T-cell (primary cell): ENCODE measurements at places on chromosomes 7 and 10. TPM values are rescaled to one million over a fixed set of nuclear protein-coding genes. Genes with fewer than 3 reads are reported as not detected.

- no peak for DNase-seq
- H3K27ac ChIP-seq = no peak overlapping the region
- H3K36me3 ChIP-seq = no peaks in the 10 kb centered on the region
- H3K4me3 ChIP-seq = peak overlapping the region; percentile 45
- peaks cover 42% of the 10 kb centered on the region for H3K4me1 ChIP-seq
Observed at GRCh38 chr10:132536241-132536876, 1.2 kb upstream of the INPP5A start.

DNA sequence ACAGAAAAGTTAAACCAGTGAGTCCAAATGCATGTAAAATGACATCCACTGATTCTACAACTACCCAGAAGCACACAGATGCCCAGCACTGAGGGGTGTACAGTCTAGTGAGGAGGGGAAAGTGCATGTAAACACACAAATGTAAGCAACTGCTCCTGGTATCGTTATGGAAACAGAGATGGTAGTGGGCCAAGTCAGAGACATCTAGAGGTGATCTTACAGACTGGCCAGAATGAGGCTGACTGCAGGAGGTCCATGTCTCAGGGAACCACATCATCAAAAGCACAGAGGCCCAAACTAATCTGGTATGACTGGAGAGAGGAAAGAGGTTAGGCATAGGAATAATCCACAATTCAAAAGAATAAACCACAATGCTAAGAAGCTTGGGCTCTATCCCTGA lies 176.5 kb downstream of the SRPK2 start:
- H3K4me1 ChIP-seq = peaks cover 14% of the 10 kb centered on the region
- no peak overlapping the region for H3K4me3 ChIP-seq
- no peak for DNase-seq

DNA sequence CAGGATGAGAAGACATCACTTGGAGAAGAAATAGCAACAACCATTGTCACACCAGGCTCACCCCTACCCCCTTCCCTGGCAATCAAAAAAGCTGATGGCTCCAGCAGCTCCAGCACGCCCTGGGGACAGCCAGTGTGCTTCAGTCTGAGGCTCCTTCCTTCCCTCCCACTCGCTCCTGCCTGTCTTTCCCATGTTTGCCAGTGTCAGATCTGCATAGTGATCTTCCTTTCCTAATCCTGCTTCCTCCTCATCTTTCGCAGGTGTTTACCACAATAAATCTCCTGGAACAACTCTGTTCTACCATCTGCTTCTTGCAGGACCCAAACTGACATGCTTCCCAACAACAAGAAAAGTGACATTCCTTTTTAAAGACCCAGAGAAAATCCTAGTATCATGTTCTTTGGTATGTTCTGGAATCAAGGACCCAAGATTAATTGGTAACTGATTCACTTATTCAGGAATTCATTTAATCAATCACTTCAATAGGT lies 57.1 kb downstream of the STEAP1B start:
- peaks cover 6% of the 10 kb centered on the region for H3K27me3 ChIP-seq
- DNase-seq = no peak
- no peak overlapping the region for H3K27ac ChIP-seq

- no peaks in the 10 kb centered on the region for H3K4me1 ChIP-seq
- no peak overlapping the region for H3K4me3 ChIP-seq
- H3K27ac ChIP-seq = no peak overlapping the region
- H3K27me3 ChIP-seq = no peaks in the 10 kb centered on the region
Observed at GRCh38 chr7:110804501-110804900, 286.4 kb upstream of the LRRN3 start.

- H3K27me3 ChIP-seq = no peaks in the 10 kb centered on the region
- no peak overlapping the region for H3K4me3 ChIP-seq
- H3K36me3 ChIP-seq = peaks cover 6% of the 10 kb centered on the region
- H3K4me1 ChIP-seq = peaks cover 4% of the 10 kb centered on the region
- no peak overlapping the region for H3K27ac ChIP-seq
Observed at GRCh38 chr10:74677951-74678350, 148.4 kb upstream of the KAT6B start.

GRCh38 chr10:6840766-6841165 lies 260.7 kb upstream of the PRKCQ start:
- no peak overlapping the region for H3K27ac ChIP-seq
- H3K36me3 ChIP-seq = no peaks in the 10 kb centered on the region
- H3K27me3 ChIP-seq = no peaks in the 10 kb centered on the region
- H3K4me3 ChIP-seq = no peak overlapping the region
- H3K4me1 ChIP-seq = no peaks in the 10 kb centered on the region
- DNase-seq = no peak

GRCh38 chr7:129535896-129536295 lies 33.6 kb downstream of the SMKR1 start:
- H3K4me1 ChIP-seq = peaks cover 23% of the 10 kb centered on the region
- H3K27ac ChIP-seq = peak overlapping the region; percentile 32
- DNase-seq = peak; percentile 20
- H3K4me3 ChIP-seq = no peak overlapping the region

DNA sequence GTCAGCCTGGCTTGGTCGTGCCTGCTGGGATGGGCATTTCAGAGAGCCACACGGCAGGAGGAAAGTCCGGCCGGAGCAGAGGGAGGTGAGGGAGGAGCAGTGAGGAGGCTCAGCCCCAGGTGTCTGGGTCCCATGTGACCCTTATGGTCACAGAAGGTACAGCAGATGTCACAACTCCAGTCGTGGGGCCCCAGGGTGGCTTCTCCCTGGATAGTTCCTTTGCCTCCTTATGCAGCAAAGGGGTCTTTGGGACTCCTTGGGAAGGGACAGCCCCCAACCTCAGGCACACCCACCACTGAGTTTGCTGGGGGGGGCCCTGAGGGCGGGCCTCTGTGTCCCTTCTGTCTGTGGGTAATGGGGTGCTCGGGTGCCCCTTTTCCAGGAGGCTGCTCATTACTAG lies 19.6 kb upstream of the PRKAG2 start:
- no peak overlapping the region for H3K4me3 ChIP-seq
- no peaks in the 10 kb centered on the region for H3K36me3 ChIP-seq
- no peaks in the 10 kb centered on the region for H3K4me1 ChIP-seq
- H3K27me3 ChIP-seq = peaks cover 47% of the 10 kb centered on the region

- DNase-seq = no peak
- H3K27ac ChIP-seq = no peak overlapping the region
- no peaks in the 10 kb centered on the region for H3K36me3 ChIP-seq
Observed at GRCh38 chr7:85529201-85529600, 342.3 kb upstream of the SEMA3D start.

GRCh38 chr10:28293236-28294168 lies 9.4 kb downstream of the MPP7 start:
- no peaks in the 10 kb centered on the region for H3K27me3 ChIP-seq
- H3K4me1 ChIP-seq = peaks cover 15% of the 10 kb centered on the region
- DNase-seq = no peak
- no peak overlapping the region for H3K4me3 ChIP-seq

DNA sequence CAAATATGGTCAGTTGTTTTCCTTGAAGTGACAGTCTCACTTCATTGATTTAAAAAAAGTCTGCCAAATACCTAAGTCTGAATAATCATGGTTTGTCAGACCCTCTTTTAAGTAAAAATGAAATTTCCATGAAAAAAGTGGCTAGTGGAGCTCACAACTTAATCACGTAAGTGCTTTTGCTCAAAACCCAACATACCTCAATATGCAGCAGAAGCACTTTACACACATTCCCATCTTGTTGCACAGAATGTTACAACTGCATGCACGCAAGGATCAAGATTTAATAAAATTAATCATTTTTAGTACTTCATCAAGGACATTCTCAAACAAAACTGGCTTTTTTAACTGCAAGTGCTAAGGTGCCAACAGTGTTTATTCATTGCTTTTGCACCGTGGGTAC lies 21.6 kb downstream of the EZH2 start:
- H3K4me1 ChIP-seq = no peaks in the 10 kb centered on the region
- DNase-seq = no peak

DNA sequence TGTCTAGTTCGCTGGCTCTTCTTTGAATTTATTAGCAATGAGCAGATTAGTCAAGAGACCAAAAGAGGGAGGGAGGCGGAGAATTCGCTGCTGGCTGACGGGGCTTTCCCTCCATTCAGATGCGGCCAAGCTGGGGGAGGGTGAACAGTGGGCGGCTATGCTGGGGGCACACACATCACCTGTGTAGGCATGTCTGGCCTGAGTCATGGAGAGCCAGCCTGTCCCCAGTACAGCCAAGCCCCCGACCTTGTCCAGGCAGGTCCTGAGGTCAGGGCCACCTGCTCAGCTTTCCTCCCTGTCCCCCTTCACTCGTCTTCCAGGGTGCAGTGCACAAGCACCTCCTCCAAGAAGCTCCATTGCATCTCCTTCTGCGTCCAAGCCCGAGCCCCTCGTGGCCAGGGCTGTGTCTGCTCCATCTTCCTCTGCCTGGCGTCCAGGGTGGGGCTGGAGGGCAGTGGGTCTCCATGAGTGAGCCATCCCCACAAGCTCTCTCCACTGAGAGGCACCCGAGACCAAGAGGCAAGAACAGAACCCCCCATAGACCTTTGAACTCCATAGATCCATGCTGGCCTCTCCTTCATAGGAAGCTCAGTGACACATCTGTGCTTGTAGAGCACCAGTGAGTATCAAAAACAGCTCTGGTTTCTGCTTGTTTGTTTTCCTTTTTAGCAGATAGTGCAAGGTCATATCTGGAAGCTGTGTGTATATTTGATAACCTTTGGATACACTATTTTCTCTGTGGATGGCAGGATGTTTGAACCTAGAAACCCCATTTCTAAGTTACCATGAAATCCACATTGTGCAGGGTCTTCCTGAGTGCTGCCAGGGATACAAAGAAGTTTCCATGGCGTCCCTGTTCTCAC lies 1.9 kb upstream of the DEPP1 start:
- peaks cover 10% of the 10 kb centered on the region for H3K4me1 ChIP-seq
- DNase-seq = no peak
- no peak overlapping the region for H3K27ac ChIP-seq

DNA sequence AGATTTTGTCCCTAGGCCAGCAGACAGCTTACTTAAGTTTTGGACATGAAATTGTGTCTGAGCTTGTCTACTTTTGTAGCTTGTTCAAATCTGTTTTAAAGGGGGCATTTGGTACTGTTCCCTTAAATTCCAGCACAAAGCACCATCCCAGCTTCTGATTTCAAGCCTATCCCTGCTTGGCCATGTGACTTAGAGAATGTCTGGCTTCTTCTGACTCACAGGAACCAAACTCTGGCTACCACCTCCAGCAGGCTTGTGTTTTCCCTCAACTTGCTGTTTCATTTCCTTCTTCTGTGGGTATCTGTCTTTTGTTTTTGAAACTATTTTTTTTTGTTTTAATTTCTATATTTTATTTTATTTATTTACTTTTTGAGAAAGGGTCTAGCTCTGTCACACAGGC lies 97.9 kb upstream of the FZD8 start:
- no peak for DNase-seq
- H3K4me1 ChIP-seq = no peaks in the 10 kb centered on the region
- no peaks in the 10 kb centered on the region for H3K36me3 ChIP-seq

GRCh38 chr10:12980713-12981306 lies 20.7 kb downstream of the CCDC3 start:
- no peaks in the 10 kb centered on the region for H3K36me3 ChIP-seq
- no peaks in the 10 kb centered on the region for H3K4me1 ChIP-seq

DNA sequence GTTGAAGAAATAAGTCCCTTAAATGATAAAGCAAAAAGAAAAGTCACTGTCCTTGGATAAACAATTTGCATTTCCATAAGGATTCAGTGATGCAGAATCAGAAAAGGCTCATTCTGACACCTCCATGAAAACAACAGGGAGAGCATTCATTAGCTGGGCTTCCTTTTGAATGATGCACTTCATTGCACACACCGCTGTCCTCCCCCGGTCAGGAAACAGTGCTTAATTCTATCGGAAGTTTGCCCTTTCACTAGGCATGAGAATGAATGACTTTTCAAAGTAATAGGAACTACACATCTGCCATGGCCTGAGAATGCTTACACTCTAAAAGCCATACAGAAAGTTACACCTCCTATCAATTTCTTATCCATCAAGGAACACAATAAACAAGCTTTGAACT lies 4.2 kb downstream of the PCDH15 start:
- no peak overlapping the region for H3K4me3 ChIP-seq
- H3K27me3 ChIP-seq = no peaks in the 10 kb centered on the region

GRCh38 chr7:142434666-142435167 lies 176.9 kb upstream of the PRSS58 start:
- DNase-seq = no peak
- H3K27me3 ChIP-seq = no peaks in the 10 kb centered on the region
- no peaks in the 10 kb centered on the region for H3K36me3 ChIP-seq
- no peak overlapping the region for H3K4me3 ChIP-seq
- H3K27ac ChIP-seq = peak overlapping the region; percentile 38
- H3K4me1 ChIP-seq = peaks cover 10% of the 10 kb centered on the region

GRCh38 chr7:42982604-42983115 lies 50.5 kb downstream of the MRPL32 start:
- peaks cover 2% of the 10 kb centered on the region for H3K27me3 ChIP-seq
- no peak overlapping the region for H3K4me3 ChIP-seq
- no peak for DNase-seq

GRCh38 chr7:112182749-112183148 lies 23.4 kb downstream of the DOCK4 start:
- H3K36me3 ChIP-seq = no peaks in the 10 kb centered on the region
- H3K4me1 ChIP-seq = no peaks in the 10 kb centered on the region
- peaks cover 5% of the 10 kb centered on the region for H3K27me3 ChIP-seq
- H3K4me3 ChIP-seq = no peak overlapping the region
- H3K27ac ChIP-seq = no peak overlapping the region

AKR1C8 gene
- 1.7 TPM for total RNA-seq

FGFBP3 gene
- 6.7 TPM for total RNA-seq

DNAJB9 gene
- total RNA-seq = 44.0 TPM

DGKI gene
- total RNA-seq = not detected

POT1 gene
- 23.2 TPM for total RNA-seq
